ENCODE measurements at places on chromosomes 1 and 21. TPM values are rescaled to one million over a fixed set of nuclear protein-coding genes. Genes with fewer than 3 reads are reported as not detected.

DNA sequence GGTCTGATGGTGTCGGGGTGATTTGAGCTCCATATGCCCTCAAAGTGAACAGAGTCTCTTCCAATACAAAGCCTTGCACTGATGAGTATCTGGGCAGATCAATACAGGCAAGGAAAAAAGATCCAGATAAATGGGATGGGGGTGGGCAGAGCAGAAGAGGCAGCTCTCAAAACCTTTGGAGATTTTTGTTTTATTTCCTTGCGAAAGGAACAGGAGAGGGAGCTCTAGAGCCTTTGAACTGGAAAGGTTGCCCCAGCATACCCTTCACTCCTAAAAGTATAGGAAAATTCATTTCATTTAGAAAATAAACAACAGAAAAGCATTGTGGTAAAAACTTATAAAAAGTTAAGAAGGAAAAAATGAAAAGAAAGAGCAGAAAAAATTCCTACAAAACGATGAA, 31.4 kb upstream of the OLIG2 start:
- no peak for DNase-seq

DNA sequence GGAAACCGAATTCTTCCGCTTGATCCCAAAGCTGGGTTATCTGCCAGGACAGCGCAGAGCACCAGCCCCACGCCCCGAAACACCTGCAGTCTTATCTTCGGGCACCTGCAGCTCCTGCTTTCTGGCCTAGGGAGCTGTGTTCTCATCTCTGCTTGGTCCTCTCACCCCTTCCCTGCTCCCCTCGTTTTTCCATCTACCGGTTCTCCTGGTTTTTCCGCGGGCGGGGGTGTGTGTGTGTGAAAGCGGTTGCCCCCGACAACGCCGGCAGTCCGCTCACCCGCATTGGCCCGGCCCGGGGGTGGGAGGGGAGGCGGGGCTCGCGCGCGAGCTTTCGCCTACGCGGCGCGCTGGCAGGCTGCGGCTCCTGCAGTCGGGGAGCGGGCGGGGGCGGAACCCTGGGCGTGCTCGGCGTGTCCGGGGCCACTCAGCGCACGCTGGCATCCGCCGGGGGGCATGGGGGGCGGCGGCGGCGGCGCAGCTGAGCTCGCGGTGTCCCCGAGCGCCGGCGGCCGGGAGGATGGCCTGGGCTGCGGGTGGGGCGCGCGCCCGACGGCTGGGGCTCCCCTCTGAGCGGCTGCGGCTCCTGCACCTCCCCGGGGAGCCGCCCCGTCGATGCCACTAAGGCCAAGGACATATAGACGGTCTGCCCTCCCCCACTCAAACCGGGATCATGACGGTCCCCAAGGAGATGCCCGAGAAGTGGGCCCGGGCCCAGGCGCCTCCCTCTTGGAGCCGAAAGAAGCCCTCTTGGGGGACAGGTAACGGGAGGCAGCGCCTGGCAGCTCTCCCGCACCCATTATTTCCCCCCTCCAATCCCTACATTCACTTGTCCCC, 3.2 kb downstream of the ATP8B2 start:
- no peak for DNase-seq

DNA sequence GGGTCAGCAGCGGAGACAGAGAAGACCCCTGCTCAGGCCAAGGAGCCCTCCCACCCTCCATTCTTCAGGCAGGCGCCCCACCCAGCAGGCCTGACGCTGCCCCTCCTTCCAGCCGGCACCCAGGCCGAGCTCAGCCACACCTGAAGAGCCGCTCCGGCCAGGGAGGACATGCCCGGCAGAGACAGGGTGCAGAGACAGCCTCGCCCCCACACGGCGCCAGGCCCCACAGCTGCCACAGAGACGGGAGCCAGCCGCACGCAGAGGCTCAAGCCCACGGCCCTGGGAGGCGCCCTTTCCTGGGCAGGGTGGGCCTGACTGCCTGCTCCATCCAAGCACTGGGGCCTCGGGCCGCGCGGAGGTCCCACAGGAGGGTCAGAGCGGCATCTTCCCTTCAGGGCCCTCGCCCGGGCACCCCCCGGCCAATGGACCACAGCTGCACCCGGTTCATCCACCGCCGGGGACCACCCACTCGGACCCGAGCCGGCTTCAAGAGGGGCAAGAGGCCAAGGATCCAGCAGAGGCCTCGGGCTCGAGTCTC, 5.2 kb downstream of the TTLL10 start:
- DNase-seq = no peak

DNA sequence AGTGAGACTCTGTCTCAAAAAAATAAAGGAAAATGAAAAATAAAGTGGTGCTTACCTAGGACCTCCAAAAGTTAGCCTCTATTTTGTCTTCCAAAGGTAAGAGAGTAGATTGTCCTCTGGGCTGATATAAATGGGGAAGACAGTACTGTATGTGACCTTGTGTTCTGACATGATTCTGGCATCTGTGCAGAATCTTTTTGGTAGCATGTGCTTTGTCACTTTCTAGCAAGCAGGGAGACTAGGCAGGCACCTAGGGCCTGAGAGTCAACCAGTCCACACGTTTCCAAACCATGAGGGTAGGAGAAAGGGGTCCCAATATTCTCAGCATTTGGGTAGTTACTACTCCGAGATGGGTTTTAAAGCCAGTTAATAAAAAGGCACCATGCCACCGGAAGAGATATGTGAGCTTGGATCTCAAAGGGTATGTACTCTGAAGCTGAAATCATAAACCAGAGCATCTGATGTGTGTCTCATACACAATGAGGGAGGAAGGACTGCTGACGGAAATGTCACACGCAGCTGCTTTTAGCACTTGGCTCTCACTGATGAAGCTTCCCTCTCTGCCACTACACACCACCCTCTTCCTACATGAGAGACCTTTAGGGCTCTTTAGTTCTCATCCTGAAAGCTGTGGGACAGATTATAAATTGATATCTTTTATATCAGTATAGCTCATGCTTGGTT, 27.0 kb upstream of the SLC16A1 start:
- no peak for DNase-seq

- DNase-seq = no peak
Measured at GRCh38 chr1:87329526-87330056, 911 bp downstream of the LMO4 start.

DNA sequence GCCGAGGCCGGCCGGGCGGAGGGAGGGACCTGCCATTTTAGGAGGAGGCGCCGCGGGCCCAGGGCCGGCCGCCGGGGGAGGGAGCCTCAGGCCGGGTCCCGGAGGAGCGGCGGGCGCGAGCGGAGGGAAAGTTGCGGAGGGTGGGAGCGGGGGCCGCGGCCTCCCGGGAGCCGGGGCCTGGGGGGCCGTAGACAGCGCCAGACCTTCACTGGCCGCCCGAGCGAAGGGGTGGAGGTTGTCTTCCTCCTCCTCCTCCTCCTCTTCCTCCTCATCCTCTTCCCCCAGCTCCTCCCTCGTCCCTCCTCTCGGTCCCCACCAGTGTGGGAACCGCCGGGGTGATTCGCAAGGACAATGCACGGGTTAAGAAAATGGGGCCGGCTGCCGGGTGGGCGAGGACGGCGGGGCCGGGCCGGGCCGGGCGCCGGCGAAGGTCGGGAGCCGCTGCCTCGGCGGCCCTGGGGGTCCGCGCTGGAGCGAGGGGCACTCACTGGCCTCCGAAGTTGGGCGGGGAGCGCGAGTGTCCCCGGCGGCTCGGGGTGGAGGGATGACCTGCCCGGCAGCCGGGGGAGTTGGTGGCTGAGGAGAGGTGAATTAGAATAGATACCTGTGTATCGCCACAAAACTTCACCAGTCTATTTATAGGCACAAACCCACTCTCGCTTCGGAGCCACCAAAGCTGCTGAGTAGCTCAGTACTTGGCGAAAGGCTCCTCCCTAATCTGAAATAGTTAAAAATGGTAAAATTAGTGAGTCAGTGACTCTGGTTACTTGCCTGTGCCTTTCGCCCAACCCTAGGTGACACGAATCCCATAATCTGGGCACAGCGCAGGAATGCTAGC, 1.3 kb downstream of the DYRK1A start:
- no peak for DNase-seq

- no peak for DNase-seq
Measured at GRCh38 chr1:204420039-204421004, 8.7 kb upstream of the PPP1R15B start.

DNA sequence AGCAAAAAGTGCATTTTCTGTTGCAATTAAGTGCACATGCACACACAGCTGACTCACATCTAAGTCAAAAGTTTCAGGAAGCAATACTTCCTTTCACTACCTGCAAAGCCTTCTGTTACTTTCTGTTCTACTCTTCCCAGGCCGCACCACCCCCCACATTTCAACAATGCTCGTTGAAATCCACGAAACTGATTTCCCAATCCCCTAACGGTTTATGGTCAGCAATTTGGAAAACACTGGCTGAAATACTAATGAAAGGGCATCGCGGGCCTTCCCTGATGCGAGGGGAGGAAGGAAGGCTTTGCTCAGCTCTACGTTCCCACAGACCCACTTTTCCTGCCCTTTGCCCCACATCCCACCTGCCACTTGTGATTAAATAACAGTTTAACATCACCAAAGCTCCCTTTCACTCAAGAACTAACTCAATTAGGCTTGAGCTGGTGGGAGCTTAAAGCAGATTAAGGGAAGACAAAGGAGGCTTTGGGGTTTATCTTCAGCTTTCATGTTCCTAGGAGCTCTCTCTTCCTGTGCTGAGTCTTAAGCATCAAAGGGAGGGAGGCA, 243.2 kb upstream of the RAB4A start:
- no peak for DNase-seq

DNA sequence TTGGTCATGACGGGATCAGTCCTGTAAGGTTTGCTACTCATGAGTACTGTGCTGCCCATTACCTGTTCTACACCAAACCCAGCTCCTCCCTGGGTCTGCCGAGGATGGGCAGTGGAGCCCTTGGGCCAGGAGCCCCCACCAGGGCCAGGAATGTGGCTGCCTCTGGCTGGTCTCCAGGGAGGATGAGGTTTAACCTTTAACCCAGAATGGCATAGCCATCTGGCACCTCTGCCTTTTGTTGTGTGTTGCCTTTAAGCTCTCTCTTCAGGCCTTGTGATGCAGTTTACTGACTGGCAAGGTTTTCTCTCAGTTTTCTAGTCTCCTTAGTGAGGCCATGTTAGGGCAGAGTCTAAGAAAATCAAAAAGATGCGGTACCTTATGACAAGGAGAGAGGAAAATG, 38.6 kb downstream of the SIPA1L2 start:
- DNase-seq = no peak

- DNase-seq = no peak
Measured at GRCh38 chr1:182394055-182394775, 2.6 kb upstream of the GLUL start.

DNA sequence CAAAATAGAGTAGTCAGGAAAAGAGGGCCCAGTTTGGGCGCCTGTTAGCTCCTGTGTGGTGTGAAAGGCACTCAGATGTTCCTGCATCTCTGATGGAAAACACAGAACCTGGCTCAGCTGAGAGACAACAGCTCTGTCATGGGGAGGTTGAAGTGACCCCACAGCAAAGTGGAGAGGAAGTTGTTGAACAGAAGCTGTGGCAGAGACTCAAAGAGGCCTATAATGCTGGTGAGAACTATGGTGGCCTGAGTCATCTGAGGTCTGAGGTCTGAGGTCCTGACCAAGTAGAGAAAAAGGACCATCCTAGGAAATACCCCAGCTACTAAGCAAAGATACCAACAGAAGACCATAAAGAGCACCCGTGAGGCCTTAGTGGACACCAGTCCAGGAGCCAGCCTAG, 45.6 kb upstream of the JAK1 start:
- no peak for DNase-seq

- no peak for DNase-seq
Measured at GRCh38 chr21:45082736-45083135, 8.4 kb downstream of the ADARB1 start.

DNA sequence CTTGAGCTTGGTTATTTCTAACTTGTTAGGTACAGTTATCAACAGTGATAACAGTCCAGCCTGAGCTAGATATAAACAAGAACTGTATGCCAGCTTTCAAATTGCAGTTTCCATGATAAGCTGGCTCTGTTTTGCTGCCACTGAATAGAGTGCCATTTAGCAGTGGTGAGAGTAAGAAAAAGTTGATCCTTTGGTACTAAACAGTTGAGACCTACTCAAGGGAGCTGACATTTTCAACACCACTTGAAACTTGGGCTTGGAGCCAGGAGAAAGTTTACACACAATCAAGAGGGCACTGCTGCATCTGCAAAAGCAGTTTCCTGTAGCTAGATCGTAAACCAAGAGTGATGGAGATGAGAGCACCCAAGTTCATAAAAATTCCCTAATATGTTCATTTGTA, 131.3 kb downstream of the RGS7 start:
- DNase-seq = no peak

DNA sequence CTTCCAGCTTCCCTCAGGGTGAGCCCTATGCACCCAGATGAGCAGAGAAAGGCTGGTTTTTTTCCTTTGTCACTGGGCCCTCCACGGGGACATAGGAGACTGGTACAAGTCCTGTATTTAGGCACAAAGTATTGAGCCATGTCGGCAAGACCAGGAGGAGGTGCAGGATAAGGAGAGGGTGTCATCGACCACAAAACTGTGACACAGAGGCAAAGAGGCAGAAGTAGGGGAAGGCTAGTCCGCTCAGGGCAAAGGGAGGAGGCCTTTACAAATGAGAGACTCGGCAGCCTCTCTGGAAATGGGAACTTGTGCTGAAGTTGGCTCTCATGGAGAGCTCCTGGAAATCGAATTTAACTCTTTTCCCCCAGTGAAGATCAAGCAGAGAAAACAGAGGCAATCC, 70.7 kb upstream of the CAMK1G start:
- no peak for DNase-seq

GRCh38 chr1:22350924-22351767, 100.5 kb upstream of the ZBTB40 start:
- DNase-seq = no peak

DNA sequence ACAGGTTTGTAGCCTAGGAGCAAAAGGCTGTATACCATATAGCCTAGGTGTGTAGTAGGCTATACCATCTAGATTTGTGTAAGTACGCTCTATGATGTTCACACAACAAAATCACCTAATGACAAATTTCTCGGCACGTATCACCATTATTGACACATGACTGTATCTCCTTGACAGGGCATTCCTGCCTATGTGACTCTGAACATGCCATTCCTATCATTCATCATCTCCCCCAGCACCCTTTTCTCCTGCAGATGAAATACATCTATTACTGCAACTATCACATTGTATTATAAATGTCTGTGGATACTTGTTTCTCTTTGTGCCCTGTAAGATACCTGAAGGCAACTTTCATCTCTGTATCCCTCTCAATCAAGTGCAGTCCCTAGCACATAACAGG, 29.9 kb downstream of the TP53BP2 start:
- DNase-seq = peak; percentile 78

GRCh38 chr1:38733761-38734160, 125.8 kb downstream of the RRAGC start:
- no peak for DNase-seq

GRCh38 chr1:94864821-94865220, 44.7 kb downstream of the SLC44A3 start:
- DNase-seq = no peak

The RAB25 gene
- total RNA-seq = not detected

The TMEM51 gene
- total RNA-seq = 25.8 TPM

The SNX7 gene
- 37.4 TPM for total RNA-seq

The LCE6A gene
- not detected for total RNA-seq

The B4GALT3 gene
- 28.6 TPM for total RNA-seq

The AHCYL1 gene
- total RNA-seq = 174 TPM

The HSD11B1 gene
- not detected for total RNA-seq

The RIMS3 gene
- total RNA-seq = 5.7 TPM

The SLC25A24 gene
- 31.8 TPM for total RNA-seq

The PTGER3 gene
- 0.08 TPM for total RNA-seq

The C1orf210 gene
- not detected for total RNA-seq

The OR6K3 gene
- total RNA-seq = not detected

The LRRC71 gene
- total RNA-seq = 0.77 TPM

Data from Panc1 (cell line).